ENCODE measurements at places on chromosomes 16 and 17. TPM values are rescaled to one million over a fixed set of nuclear protein-coding genes. Genes with fewer than 3 reads are reported as not detected.

Gene MYOCD
- total RNA-seq = 1.6 TPM

Gene CRAMP1
- 12.1 TPM for total RNA-seq

Gene WNT9B
- not detected for total RNA-seq

Gene AOC2
- 2.0 TPM for total RNA-seq

Gene NTN3
- total RNA-seq = 0.05 TPM

Gene KRTAP3-1
- not detected for total RNA-seq

Gene MSLN
- 3.1 TPM for total RNA-seq

Gene SRCIN1
- total RNA-seq = 2.9 TPM

Gene TMEM238L
- not detected for total RNA-seq
